Lower lobe of right lung (tissue), 2 donors: ENCODE measurements at places on chromosomes 2 and 18.
A peak's percentile ranks its signal among the peaks of the same experiment; 100 is the strongest.

GRCh38 chr2:44462934-44463849, 101.4 kb downstream of the CAMKMT start:
- no peak for DNase-seq

GRCh38 chr18:23529604-23530003, 26.3 kb downstream of the RMC1 start:
- DNase-seq: no peak

GRCh38 chr18:5419030-5419429, 123.5 kb upstream of the ZBTB14 start:
- no peak for DNase-seq

GRCh38 chr2:1166976-1167375, 216.3 kb downstream of the SNTG2 start:
- no peak for DNase-seq

- DNase-seq: no peak
These were observed 1269.7 kb upstream of the ZEB2 start for GRCh38 chr2:145789636-145790035.

- DNase-seq: no peak
These were observed 1.6 kb downstream of the SETBP1 start for GRCh38 chr18:44682201-44682870.

DNA sequence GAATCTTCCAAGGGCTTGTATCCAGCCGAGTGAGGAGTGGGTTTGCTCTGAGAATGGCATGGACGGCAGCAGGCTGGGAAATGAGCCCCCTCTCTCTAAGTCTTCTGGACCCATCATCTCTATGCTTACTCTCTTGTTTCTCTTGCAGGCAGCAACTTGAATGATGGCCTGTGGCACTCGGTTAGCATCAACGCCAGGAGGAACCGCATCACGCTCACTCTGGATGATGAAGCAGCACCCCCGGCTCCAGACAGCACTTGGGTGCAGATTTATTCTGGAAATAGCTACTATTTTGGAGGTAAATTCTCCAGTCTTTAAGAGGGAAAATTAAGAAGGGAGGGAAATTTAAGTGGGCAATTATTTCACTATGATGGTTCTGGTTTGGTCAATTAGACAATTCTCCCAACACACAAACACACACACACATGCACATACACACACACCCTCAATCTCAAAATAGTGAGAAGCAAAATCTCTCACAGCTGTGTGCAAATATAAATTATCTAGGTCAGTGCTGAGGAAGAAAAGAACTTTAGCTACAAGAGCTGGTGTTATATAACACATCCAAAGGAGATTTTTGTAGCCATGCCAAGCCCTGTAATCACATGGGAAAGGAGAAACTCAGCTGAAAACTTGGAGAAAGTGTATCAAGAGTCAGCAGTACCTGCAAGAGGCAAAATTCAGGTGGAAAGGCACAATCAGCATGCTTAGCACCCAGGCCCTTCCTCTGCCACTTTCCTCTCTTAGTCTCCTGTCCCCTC, 499.2 kb downstream of the CNTNAP5 start:
- DNase-seq: no peak

GRCh38 chr18:78602430-78602829, 377.2 kb upstream of the SALL3 start:
- DNase-seq: no peak

DNA sequence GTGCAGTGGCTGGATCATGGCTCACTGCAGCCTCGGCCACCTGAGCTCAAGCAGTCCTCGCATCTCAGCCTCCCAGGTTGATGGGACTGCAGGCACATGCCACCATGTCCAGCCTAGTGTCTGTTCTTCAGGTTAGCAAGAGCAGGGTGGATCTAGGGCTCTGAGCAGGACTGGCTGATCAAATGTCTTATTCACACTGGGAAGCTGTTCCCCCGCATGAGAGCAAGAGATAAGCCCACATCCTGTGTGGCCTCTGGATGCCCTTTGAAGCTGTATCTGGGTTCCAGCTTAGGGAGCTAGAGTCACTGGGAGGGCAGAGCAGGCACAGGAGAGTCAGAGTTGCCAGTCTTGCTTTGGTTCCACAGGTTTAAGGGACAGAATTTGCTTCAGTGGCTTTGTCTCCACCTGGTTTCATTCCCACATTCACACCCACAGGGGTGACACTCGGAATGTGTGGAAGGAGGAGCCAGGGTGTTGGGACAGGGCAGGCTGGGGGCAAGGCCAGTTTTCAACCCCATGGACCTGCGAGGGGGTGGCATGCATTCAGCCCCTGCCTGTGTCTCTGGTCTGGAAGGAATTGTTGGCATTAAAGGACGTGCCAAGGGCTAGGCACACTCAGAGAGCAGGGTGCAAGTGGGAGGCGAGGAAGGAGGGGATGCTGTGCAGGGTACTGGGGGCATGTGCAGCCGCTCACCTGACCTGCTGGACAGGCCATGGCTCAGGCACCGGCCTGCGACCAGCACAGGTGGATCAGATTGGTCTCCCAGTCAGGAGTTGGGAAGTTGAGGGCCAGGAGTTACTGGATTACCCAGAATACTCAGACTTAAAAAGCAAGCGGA, 24.5 kb downstream of the PTPN18 start:
- no peak for DNase-seq

DNA sequence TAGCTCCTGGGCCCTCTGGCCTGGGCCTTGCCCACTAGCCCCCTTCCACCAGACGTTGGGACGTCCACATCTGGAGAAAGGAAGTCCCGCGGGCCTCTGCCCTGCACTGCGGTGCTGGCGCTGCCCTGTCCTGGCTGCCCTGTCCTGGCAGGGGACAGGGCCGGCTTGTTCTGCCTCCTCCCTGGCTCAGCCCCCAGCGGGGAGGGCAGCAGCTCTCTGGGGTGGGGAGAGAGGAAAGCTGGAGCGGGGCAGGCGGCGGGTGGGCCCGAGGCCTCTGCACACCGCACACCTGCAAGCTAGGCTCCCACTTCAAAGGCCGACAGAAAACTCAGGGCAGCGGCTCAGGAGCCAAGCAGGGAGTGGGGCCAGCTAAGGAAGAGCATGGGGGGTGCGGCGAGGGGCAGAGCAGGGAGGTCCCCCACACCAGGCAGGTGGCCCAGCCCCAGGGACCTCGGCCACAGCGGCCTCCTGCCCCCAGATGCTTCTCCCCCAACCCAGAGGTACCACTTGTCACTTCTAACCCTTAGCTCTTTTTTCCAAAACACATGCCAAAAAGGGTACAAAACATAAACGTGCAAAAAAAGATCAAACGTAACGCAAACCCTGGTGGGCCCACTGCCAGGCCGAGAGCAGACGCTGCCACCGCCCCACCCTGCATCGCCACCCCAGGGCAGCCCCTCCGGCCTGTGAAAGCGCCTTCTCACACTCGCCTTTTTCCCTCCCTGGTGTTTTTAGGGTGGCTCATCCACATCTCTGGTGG, 13.5 kb downstream of the SNED1 start:
- peak; percentile 34 for DNase-seq

- no peak for DNase-seq
These were observed 77.5 kb upstream of the ZFP36L2 start for GRCh38 chr2:43303889-43304288.

DNA sequence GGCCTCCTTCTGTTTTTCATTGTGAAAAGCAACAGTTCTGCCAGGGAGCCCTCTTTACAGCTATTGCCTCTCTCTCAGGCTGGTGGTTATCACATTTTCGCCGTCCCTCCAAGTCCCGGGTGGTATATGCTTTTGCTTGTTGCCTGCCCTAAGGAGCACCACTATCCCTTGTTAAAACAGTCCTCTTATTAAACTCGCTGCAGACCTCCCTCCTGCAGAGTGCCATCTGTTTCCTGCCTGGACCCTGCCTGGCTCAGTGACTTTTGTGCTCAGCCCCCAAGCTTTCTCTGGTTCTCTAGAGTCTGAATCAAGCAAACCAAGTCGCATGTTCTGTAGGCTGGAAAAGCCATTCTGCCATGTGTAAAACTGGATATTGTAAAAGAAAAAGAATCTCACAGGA, 72.1 kb upstream of the FHL2 start:
- DNase-seq: no peak

DNA sequence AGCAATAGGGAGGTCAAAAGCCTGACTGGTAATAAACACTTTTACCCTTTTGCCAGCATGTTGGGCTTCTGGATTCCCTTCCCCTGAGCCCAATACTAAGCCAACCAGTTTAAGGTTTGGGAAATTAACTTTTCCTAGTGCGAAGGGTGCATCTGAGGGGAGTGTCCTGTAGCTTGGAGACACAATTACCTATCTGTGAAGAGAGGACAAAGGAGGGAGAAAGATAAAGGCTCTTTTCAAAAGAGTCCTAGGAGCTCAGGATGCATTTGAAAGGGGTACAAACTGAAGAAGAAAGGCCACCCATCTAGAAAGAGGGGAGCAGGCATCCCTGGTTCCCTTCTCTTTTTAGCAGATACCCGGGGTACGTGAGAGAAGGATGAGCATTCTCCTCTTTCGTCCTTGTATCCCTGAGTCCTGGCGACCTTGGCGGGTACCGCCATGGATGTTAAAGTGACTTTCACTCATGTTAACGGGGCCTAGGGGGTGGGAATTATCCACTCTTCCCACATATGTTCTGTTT, 25.1 kb downstream of the C18orf54 start:
- no peak for DNase-seq

- peak; percentile 47 for DNase-seq
These were observed 133.1 kb downstream of the NFATC1 start for GRCh38 chr18:79528846-79529245.

DNA sequence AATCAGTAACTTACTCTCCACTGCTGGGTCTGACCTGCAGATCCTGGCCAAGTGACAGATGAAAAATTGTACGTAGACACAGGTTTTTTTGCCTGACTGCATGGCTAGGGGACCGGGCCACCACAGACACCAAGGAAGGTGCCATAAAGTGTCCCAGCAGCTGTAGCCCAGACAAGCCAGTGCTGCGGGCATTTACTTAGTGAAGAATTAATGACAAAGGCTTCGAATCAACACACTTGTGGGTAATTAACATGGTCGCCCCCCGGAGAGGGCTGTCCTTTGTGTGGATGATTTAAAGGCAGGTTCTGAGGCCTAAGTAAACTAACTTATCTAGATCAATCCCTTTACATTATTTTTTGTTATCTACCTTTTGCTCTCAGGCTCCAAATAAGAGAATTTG, 1709.1 kb upstream of the LRRTM1 start:
- DNase-seq: no peak

DNA sequence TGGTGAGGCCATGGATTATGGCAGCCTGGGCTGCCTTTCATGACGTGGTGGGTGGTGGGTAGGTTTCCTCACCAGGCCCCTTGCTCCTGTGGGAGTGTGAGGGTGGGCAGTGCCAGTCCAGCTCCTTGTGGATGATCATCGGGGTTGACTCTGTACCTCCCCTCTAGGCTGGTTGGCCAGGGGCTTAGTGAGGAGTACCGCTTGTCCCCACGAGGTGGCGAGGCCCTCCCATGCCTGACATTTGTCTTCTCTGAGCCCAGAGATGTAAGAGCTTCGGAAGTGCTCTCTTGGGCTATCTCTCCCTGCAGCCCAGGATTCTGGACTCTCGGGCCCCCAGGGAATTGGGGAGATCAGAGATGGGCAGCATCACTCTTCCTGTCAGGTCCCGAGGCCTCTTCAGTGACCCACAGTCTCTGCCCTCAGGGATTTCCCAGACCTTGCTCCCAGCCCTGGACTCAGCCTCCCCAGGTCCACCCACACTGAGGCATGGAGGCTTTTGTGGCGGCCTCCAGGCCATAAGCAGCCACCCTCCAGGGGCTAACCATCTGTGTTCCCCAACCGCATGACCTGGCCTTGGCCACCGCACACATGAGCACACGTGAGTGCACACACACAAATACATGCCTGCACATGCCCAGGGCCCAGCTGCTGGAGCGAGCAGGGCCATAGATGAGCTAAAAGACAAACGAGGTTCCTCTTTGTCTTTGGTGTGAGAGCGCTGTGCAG, 6.5 kb downstream of the SPR start:
- no peak for DNase-seq

GRCh38 chr18:44054514-44054913, 626.2 kb upstream of the SETBP1 start:
- DNase-seq: no peak

DNA sequence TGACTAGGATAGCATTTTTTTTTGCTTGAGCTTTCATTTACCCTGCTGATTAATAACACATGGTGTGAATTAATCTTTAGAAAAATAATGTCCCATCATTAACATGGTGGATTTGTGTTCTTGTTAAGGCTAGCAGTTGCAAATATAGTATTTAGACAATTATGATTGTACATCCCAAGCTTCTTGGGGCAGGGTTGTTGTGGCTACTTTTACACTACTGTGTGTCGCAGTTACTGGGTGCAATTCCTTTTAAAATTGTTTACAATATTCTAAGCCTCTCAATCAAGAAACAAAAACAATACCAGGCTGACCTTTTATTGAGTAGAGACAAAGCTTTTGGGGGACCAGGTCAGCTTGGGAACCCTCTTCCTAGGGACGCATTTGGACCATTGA, 2.5 kb downstream of the FMNL2 start:
- no peak for DNase-seq

DNA sequence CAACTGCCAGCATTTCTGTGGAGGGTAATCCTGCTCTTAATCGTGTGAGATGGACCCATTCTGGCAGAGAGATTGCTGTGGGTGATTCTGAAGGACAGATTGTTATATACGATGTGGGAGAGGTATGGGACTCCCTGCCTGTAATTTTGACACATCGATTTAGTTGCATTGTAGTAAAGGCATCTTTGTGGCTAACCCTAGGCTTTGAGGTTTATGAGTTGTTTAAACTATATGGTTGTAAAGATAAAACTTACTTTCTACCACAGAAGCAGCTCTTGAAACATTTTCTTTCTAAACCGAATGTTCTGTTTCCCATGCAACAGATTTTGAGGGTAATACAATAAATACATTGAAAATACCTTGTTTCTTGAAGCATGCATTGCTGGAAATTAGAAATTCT, 58.5 kb downstream of the DYNC1I2 start:
- DNase-seq: no peak

GRCh38 chr2:230643576-230644291, 68.9 kb upstream of the CAB39 start:
- DNase-seq: peak; percentile 80

- peak; percentile 81 for DNase-seq
These were observed 468.4 kb downstream of the MBD2 start for GRCh38 chr18:53755914-53756609.

GRCh38 chr18:38496222-38496793, 930.7 kb upstream of the CELF4 start:
- DNase-seq: no peak

DNA sequence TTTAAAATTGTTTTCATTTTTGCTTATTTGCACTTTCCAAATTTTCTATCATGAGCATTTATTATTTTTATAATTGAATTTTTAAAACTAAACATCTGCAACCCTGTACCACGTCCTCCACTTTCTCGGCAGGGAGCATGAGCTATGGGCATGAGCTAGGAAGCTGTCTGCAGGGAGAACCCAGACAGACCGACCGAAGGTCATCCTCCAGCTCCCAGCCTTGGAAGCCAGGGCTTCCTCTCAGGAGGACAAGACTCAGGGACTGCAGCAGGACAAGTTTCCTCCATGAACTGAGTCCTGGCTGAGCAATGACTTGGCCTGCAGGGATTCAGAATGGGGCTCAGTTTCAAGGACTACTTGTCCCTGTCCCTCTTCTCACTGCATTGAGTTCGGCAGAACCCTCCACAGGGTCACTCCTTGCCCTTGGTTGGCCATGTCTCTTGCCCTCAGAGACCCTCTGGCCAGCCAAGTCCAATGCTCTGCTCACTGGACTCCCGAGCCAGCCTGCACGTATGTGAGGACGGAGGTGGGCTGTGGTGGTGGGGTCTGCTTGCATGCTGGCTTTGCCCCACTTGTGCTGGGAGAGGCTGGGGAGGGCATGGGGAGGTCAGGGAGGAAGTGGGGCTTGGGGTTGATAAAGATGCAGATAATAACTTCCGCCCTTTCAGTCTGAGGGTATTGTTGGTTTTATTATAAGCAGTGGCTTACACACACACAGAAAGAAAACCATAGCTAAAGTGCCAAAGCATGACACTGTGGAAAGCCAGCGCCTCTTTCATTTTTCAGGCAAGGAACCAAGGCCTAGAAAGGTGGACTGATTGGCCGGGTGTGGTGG, 6.6 kb downstream of the NMUR1 start:
- no peak for DNase-seq
